ENCODE measurements at places on chromosomes 12 and 14.

DNA sequence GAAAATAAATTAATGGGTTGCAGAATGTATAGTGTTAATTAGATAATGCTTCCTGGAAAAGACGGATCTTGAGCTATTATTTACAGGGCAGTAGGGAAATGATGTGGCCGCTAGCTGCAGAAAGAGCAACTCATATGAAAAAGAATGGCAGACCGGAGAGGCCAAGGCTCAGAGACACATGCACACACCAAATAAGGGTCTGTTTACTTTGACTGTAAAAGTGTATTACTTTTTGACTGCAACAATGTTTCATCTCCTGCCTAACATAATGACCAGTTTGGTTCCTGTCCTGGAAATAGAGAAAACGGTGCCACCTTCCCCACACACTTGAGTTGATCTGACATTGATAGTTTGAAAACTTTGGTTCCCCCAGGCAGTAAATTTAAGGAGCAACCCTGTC, 290.9 kb downstream of the CACNA1C start:
- no peak for DNase-seq

GRCh38 chr12:104138797-104139152, 765 bp upstream of the NFYB start:
- DNase-seq, result no peak

DNA sequence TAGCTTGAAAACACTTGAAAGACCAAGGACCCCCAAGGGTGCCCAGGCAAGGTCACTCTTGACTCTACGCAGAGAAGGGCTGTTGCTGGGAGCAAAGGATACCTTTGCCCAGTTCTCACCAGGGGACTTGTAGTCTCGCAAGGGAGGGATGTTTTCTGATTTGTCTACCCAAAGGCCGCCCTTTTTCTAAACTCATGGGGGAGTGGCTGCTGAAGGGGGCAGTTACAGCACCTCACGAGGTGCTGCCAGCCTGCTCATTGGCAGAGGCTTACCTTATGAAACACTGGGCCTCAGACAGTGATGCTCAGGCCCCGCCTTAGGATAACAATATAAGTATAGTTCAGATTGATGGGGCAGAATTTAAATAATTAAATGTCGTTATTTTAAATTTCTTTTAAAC, 107.0 kb downstream of the ETV6 start:
- no peak for DNase-seq

- no peak for DNase-seq
Measured at GRCh38 chr14:69880893-69881292, 1.7 kb downstream of the SMOC1 start.

DNA sequence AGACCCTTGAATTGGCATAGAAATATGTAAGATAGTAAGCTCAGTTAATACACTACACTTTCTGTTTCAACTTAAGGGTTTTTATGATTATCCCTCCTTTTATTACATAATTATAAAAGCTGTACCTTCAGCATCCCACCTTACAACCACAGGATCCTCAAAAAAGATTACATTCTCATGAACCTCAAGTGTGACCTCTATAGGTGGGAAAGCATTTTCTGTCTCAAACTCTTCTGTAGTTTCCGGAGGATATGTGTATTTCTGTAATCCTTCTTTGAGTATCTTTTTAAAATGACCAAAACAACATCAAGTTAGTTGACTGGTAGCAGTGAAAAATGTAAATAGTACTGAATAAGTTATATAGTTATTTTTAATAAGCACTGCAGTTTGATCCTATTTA, 75.9 kb downstream of the DNAI7 start:
- no peak for DNase-seq

- no peak for DNase-seq
Measured at GRCh38 chr12:39435531-39435930, 7.4 kb downstream of the KIF21A start.

Measured in AG04449 (cell line).